ENCODE measurements at places on chromosomes 3 and 15.

DNA sequence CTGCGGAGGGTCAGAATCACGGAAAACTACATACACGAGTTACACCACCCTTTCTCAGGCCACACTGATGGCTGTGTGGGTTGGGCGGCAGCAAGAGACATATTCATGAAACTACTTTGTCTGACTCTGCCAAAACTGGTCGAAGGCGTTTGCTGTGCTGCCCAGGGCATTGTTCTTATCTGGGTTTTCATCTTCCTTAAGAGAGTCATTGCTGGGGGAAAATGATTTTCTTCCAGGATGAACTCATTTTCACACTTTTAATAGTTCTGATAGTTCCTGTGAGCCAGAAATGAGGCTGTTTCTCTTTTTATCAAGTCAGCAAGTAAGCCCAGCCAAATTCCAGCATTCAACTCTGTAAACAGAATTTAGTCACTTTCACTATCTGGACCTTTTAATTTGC, 47.6 kb downstream of the TRIM71 start:
- DNase-seq = no peak

GRCh38 chr3:129398803-129399144, 29.7 kb downstream of the EFCAB12 start:
- DNase-seq = no peak

GRCh38 chr15:43525131-43525530, 7.7 kb downstream of the MAP1A start:
- DNase-seq = no peak

- DNase-seq = no peak
Observed at GRCh38 chr15:47673232-47673761, 44.0 kb upstream of the SEMA6D start.

DNA sequence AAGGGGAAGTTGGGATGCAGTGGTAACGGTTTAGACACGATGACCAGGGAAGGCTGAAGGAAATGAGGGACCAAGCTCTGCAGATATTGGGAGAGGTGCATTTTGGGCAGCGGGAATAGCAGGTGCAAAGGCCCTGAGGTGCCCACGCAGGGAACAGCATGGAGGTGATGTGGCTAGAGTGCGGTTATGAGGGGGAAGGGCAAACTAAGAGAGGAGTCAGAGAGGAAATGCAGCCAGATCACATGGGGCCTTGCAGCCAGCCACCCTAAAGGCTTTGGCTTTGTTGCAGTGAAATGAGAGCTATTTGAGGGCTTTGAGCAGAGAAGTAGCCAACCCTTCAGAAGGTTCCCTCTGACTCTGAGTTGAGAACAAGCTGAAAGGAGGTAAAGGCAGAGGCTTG, 2.6 kb downstream of the SPATA12 start:
- no peak for DNase-seq

DNA sequence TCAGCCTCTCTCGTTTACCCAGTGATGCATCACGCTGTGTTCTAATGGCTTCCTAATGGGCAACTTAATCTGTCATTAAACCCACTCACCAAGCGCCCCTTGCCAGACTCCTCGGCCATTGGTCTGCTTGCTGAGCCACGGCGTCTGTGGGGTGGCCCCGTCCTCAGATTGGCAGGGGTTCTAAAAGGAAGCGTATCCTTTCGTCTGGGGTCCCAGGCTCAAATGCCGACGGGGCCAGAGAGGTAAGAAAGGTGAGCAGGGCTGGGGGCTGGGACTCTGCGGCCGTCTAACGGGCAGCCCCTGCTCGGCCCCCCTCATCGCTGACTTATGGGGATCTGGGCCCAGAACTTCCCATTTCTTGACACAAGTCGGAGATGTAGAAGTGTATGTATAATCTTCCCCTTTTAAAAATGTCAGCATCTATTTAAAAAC, 315.1 kb upstream of the PROK2 start:
- DNase-seq = no peak

GRCh38 chr15:29672923-29673809, 149.1 kb downstream of the TJP1 start:
- DNase-seq = no peak

GRCh38 chr3:112394003-112394640, 61.2 kb downstream of the CD200 start:
- no peak for DNase-seq

- DNase-seq = no peak
Observed at GRCh38 chr15:39643727-39644126, 62.8 kb downstream of the THBS1 start.

- no peak for DNase-seq
Observed at GRCh38 chr15:80561500-80561899, 133.6 kb upstream of the ABHD17C start.

DNA sequence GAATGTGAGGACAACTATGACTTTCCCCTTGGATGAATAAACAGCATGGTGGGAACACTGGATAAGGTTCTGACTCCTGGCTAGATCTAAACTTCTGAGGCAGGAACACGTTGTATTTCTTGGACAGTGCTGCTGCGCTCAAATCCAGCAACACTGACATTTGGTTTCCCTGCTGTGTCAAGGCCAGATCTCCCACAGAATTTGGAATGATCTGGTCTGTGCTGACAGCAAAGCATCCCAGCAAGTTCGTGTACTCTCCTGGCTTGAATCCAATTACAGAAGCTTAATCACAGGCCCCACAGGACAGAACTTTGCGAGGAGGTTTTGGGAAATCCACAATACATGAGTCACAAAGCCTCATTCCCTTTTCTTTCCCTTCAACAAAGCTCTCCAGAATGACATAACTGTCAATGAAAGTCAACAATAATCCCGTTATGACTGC, 92.5 kb downstream of the ADAMTS9 start:
- peak; percentile 19 for DNase-seq

DNA sequence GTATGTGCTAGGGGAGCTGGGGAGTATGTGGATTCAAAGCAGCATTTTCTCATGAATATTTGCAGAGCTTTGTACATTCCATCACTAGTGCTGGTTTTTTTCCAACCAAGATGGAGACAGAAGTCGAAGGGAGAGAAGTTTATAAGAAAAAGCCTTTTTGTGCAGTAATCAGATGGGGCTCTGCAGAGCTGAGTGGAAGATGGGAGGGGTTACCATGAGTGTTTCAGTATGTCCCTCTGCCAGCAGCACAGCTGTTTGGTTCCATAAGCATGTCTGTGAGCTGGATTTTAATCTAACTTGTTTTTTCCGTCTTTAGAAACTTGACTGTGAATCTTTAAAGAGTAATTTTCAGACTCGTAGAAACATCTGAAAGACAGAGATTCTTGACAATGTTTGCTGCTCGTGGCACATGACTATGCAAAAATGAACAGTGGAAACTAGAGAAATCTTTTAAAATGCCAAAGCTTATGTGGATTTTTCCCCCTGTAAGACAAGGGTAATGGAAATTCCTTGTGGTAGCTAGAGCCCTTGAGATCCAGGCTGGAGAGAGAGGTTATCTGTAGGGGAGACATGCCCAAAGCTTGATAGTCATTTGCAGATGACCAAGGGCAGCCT, 20.3 kb downstream of the STARD9 start:
- DNase-seq = no peak

DNA sequence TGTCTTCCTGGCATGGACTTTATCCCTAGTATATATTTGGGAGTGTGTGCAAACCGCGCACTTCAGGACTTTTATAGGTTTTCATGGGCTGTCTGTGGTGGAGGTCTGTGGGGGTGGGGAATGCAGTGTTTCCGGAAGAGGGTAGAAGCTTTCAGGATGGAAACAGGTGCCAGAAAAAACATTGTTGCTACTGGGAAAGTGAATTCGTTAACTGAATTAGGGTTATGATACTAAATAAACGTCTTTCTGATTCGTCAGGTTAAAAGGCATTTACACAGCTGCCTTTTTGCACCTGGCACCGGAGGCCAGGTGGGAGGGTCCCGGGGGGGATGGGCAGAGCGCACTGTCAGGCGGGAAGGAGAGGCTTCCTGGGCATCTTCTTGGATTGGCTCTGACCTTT, 62.1 kb downstream of the SLCO3A1 start:
- no peak for DNase-seq

DNA sequence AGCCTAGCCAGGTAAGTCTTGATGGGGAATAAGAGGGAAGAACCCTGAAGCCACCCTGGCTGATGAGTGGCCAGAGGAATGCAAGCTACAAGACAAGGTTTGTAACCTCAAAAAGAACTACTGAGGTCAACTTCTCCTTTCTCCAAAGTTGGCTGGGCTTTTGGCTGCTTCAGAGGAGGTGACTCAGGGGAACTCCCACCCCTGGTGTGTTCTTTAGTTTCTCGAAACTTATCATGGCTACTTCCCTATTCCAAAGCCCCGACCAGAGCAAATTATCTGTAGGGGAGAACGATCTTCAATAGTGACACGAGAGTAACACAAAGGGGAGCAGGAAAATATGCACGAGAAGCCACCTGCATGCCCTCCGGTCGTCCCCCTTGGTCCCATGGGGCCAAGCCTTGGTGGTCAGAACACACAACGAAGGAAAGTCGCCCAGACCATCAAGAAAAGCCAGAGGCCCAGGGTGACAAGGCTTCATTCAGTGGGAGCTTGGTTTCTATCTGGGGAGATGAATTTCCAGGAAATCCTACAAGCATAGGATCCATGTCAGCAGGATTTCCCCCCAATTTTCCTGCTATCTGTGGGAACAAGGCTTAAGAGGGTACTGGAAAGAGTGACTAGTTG, 6.5 kb upstream of the BCL2A1 start:
- no peak for DNase-seq

- no peak for DNase-seq
Observed at GRCh38 chr15:77974098-77974414, 103.5 kb downstream of the TBC1D2B start.

DNA sequence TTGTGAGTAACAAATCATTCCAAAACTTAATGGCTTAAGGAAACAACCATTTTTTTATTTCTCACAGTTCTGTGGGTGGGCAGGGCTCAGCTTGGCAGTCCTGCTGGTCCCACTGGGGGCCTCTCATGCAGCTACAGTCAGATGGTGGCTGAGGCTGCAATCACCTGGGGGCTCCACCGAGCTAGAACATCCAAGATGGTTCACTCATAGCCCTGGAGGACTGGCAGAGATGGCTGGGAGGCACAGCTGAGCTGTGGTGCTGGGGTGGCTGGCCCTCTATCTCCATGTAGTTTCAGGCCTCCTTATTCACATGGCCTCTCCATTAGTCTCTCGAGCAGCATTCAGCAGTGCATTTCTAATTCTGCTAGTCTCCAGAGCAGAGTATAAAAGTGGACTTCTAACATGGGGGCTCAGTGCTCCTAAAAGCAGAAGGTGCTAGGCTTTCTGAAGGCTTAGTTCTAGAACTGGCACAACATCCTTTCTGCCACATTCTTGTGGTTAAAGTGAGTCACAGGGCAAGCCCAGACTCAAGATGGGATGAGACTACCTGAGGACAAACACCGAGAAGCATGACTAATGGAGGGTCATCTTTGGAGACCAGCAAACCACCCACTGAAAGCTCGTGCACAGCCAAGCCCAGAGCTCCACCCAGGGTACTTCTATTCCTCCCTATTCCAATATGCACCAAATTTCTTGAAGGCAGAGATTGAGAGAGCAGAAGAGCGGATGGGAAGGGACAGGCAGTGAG, 6.3 kb downstream of the CAV3 start:
- DNase-seq = no peak

DNA sequence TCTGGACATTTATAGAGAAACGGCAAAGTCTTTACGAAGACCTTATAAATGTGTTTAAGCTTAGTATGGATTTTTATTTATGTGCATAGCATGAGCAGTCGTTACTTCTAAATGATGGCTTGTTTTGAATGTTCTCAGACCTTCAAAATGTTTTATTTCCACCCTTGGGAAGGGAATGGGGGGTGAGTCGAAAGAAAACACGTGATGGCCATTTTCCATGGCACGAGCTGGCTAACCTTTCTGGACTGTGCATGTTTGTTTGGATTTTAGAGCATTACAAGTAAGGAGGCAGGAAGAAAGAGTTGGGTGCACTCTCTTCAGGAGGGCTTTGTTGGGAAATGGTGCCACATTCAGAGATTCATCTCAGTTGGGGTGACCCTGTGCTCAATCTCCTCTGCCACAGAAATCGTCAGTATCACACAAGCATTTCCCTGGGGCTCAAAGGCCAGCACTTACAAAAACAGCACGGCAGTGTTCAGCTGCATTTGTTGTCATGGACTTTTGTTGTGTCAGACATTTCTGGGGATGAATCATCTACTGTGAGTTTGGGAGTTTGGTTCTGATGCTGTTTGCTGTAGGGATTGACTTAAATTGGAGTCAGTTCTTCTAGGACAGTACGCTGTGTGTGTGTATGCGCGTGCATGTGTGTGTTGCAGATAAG, 52.3 kb upstream of the ADAMTS9 start:
- DNase-seq = no peak

DNA sequence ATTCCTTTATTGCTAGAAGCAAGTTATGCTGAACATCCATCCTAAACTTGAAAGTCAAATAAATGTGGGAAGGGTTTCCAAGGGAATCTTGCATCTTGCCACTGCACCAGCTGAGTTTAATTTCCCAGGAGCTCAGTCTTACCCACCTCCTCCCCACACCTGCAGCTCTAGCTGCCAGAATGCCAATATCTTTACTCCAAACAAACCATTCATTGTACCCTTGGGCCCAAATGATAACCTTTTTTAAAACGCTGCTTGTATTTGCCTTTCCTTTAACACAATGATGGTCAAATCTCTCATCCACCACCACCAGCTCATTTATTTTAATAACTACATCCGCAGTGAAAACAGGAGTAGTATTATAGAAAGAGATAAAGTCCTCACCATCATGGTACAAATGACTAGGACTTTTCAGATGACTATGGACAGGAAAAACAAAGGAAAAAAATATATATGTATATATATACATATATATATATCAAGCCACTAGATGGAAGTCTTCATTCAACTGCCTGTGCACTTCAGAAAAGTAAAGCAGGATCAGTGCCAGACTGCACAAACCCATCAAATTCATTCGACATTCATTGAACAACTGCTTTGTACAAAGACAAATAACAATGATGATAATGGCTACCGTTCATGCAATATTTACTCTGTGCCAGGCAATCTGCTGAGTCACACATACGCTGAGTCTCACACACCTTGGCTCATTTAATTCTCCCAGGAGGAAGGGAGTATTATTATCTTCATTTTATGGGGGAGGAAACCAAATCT, 44.0 kb downstream of the BFSP2 start:
- no peak for DNase-seq

GRCh38 chr3:140933109-140933508, 8.5 kb upstream of the SLC25A36 start:
- DNase-seq = no peak

DNA sequence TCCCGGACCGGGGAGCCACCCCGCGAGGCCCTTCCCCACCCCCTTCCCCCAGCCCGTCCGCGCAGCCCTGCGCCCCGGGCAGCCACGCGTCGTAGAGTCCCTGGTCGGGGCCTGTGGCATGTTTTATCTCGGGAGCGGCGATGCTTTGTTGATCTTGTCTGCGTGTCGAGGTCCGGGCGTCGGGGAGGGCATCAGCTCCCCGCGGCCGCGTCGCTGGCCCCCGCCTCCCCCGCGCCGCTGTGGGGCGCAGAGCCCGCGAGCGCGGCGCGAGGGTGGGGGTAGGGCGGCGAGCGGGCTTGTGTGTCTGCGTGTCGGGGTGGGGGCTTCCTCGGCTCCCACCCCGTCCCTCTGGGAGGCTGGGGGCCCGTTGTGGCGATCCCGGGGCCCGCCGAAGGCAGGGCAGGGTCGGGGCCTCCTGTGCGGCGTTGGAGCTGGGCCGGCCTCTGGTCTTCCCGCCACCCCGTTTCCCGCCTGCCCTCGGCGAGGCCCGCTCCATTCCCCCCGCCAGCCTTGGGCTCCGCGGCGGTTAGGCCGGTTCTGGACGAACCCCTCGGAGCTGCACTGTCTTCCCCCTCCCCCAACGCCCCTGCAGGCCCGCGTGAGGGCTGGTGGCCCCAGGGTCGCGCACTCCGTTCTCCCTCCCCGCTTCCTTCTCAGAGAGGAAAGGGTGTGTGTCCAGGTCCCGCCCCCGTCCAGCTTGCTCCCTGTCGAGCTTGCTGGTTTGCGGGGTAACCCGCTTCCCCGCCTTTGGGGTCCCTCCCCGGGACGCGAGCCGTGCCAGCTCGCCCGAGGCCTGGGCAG, 695 bp downstream of the GMPS start:
- no peak for DNase-seq

Data from AG04449 (cell line).